AML-193 (cell line): ENCODE measurements at places on chromosomes 5 and 9.

DNA sequence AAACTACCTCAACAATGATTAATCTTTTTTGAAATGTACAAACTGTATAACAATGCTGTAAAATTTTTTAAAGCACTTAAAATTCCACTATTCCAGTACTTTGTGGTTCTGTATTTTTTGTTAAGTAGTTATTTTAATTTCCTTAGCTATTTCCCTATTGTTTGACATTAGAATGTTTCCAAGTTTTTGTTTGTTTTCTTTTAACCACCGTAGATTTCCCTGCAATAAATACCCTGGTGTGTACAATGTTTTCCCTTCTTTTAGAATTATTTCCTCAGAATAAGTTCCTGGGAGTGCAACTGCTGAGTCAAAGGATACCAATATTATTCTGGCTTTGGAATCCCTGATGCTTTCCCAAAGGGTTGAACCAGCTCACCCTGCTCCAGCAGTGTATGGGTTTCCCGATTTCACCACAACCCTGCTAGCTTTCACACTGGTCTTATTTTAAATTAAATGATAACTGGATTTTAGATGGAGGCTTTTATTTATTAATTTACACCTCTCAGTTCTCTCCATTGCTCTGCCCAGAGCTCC, 20.6 kb upstream of the ANGPTL2 start:
- DNase-seq, result no peak

DNA sequence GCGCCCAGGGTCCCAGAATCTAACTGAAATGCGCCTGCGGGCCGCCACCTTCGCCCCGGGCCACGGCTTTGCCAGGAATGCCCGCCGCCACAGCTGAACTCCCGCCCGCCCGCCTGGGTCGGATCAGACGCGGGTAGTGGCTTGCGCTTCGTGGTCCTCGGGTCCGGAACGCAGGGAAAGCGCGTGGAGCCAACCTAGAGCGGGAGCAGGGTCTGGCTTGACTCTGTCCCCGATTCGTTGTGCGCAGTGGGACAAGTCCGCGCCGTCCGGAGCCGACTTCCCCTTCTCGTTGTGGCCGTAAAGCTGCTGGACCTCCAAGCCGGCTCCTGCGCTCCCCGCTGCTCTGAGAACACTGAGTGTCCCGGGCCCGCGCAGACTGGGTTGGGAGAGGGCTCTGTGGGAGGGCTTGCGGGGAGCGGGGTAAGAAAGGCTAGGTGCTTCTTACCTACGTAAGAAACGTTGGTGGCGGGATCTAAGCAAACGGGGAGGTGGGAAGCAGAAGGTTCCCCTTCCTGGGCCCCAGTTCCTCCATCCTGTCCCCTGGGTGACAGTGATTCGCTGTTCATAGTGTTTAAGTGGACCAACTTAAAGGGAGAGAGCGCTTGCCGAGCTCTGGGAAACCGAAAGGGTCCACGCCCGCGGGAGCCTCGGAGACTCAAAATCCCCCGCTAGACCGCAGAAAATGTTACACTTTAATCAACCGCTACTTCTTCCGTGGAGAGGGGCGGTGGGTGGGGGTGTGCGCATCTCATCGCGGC, 4.4 kb upstream of the FOXE1 start:
- DNase-seq, result no peak

DNA sequence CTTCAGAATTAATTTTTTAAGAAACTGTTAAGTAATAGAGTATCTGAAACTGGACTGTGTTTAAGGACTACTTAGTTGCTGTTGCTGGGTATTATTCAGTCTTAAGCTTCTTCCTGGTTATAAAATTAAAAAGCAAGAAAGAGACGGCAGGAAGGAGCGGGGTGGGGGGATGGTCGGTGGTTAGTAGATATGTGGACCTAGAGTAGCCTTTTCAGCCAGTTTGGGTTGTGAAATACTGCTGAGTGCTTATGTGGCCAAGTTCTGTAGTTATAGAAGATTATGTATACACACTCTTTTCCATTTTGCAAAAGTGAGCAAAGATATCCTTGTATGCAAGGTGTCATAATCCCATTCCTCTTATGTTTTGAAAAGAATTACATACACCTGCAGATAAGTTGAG, 28.5 kb downstream of the TRIO start:
- DNase-seq, result no peak

DNA sequence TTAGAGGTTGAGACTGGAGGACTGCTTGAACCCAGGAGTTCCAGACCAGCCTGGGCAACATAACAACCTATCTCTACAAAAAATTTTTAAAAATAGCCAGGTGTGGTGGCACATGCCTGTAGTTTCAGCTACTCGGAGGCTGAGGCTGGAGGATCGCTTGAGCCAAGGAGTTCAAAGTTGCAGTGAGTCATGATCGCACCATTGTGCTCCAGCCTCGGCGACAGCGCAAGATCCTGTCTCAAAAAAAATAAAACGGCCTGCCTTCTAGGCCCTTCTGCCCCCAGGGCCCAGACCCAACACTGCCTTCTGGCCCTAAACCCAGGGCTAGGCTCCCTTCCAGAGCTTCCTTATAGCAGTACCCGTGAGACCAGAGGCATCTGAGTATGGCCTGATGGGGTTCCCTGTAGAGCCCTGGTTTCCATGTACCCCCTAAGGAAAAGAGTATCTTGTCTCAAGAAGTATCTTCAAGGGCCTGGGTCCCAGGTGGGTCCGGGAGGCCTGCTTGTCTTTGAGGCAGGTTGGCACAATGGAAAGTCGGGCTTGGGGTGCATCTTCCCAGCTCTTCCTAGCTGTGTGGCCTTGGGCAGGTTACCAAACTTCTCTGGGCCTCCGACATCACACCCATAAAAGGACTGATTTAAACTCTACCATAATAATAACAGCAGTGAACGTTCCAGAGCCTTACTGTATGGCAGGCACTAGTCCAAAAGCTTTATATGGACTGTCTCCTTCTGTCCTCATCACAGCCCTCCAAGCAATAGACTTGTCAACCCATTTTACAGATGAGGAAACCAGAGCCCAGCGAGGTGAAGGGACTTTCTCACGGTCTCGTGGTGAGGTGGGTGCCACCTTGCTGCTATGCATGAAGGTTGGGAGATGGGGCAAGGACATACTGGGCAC, 9.6 kb downstream of the LRRC8A start:
- DNase-seq, result no peak

DNA sequence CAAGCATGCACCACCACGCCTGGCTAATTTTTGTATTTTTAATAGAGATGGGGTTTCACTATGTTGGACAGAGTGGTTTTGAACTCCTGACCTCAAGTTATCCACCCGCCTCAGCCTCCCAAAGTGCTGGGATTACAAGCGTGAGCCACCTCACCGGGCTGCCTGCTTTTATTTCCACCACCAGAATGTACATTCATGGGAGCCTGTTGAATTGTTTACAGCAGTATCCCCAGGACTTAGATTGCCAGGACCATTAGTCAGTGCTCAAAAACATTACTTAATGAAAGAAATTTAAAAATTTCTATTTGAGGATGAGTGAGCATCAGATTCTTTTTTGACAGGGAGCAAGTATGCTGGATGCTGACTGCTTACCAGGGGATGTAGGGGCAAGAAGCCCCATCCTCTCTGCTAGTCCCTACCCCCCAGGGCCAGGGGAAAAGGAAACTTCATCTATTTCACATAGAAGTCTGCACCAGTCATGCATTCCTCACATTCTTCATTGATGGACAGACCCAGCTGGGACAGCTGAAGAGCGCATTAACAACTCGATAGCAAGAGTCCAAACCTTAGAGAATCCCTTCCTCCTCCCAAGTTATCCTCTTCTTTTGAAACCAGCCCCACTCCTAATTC, 10.3 kb upstream of the RGMB start:
- no peak for DNase-seq

DNA sequence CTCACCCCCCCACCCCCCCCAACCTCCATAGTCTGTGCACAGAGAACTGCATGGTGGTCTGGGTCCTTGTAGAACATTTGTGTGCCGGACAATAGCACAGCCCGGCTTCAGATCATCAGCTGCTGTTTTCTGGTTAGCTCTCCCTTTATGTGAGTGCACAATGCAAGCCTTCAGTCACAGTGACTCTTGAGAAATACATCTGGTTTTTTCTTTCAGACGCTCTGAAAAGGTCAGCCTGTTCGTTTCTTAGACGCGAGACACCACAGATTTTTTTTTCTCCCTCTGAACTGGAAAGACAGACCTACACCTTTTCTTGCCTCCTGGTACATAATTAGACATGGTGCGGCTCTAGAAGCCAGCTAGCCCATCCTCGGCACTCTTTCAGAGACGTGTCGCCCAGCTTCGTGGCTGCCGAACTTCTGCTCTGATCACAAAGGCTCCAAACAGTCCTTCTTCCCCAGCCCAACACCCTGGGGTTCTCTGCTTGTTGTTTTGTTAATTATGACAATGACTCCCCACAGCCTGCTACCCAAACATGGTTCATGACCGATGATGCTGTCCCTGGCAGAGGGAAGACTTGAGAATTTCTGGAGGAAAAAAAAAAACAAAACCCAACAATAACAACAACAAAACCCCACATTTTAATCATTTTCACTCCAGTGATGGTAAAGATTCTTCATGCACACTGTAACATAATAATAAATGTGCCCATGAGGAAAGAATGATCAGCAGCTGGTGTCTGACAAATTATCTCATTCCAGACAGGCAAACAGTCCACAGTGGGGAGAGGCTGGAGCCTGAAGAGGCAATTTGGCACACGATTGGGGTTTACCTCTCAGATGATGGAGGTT, 241.4 kb upstream of the ZNF462 start:
- no peak for DNase-seq

DNA sequence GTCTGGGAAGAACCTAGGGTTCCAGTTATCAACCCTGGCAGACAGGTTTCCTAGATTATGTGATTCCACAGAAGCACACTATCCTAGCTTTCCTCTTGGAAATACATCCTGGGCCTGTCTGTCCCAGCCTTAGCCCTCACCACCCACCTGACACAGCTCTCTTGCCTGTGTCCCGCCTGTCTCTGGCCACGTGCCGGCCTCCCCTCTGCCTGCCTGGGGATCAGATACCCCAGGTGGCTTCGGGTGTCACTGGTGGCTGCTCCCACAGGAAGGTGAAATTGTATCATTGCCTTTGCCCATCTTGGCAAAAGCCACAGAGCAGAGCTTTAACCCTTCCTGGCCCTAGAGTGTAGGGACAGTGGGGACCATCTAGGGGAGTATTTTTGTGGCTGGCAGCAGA, 6.2 kb downstream of the COL27A1 start:
- DNase-seq, result no peak

DNA sequence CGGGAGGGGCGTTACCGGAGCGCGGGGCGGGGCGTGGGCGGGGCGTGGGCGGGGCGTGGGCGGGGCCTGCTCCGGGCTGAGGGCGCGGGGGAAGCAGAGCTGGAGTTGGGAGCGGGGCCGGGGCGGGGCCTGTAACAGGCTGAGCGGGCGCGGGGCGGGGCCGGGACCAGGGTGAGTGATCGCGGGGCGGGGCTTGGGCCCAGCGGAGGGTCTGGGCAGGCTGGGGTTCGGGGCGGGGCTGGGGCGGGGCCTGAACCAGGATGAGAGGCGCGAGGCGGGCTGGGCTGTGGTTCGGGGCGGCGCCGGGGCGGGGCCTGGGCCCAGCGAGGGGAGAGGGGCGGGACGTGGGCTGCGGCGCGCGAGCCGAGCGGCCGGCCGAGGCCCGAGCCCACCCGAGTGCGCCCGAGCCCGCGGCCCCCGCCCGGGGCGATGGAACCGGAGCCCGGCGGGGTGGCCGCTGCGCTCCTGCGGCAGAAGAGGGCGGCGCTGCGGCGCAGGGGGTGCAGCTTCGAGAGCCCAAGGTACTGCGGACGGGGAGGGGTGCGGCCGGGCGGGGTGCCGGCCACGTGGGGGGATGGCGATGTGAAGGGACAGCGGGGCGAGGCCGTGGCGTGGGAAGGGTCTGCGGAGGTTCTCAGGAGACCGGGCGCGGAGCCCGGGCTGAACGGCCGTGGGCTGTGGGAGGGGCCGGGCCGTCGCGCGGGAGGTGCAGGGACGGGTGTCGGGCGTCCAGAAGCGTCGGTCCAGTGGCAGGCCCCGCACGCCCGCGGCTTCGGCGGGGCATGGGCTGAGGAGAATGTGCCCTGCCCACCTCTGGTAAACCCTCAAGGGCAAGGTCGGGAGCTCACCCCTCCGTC, 39.5 kb upstream of the GARNL3 start:
- DNase-seq, result no peak

- no peak for DNase-seq
Measured at GRCh38 chr9:124478354-124478753, 28.1 kb downstream of the ADGRD2 start.

DNA sequence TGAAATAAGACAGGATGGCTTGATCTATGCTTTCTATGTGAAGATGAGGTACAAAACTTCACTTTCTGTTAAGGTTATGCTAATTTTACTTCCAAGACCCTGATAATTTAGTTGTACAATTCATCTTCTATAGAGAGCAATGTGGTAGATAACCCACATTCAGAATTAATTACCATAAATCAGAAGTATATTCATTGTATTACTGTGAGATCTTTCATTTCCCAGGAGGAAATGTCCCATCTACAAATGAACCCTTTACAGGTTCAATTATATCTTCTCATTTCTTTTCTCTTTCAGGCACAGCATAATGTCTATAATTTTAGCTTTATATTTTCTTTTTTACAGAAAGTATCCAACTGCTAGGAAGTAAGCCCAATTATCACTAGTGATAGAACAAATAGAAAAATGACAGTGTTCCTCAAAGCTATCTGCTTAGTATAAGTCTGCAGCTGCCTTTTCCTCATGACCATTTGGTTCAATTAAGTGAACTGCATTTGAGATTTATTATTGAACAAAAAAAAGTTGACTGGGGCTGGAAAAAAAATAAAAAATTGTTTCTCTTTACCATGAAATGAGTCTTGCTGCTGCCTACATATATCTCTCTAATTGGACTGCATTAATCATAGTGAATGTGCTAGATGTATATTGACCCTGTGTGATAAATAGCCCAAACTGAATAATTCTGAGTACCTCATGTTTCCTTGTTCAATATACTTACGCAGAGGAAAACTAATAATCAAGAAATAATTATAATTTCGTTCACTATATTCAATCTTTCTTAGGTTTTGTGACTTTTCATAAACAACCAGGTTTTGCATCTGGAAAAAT, 1329.4 kb downstream of the PTPRD start:
- no peak for DNase-seq

- DNase-seq, result no peak
Measured at GRCh38 chr5:4019841-4020240, 424.2 kb downstream of the IRX1 start.

DNA sequence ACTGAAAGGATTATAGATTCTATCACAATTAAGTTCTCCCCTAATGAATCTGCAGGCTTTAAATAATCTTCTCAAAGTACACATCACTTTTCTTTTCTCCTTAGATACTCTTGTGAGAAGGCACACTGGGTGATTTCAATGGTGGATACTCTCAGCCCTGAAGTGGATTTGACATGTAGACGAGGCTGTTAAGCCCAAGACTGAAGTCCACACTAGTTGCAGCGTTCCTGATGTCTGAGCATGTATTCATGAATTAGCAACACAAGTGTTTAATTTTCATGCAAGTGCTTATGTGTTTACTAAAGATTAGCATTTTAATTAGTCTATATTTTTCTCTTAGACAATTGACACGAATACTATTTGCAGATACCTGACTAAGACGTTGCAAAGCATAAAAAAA, 218.9 kb downstream of the TMEM161B start:
- DNase-seq, result no peak
